ENCODE measurements at places on chromosomes 3 and 15.

GRCh38 chr3:190545191-190545590, 31.3 kb downstream of the IL1RAP start:
- DNase-seq = no peak

DNA sequence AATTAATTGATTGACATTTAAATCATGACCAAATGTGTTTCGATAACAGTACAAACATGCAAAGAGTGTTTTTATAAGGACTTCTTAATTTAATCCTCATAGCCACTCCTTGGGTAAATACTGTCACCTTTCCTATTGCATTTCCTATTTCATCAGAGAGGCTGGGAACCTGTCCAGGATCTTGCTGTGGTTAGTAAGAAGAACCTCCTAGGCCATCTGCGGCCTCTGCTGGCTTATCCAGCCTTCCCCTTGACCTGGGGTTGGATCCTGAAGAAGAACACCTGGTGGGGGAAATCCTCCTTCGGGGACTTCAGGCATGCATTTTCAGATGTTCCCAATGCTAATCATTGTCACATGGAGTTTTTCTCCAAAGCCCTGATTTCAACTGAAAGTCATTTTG, 25.5 kb downstream of the GLDN start:
- DNase-seq = no peak

DNA sequence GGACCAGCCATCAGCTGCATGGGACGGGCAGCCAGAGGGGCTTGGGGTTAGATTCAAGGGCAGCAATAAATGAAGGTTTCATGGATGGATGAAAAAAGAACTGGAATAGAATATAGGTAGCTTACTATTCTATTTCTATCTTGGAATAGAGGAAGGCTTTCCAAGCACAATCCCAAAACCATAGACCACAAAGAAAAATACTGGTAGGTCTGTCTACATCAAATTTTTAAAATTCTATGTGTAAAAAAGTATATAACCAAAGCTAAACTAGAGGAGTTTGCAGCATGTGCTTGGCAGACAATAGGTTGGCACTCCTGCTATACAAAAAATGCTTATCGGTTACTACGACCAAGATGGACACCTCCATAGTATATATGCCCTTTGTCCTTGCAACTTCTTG, 7.2 kb upstream of the FBLN2 start:
- no peak for DNase-seq

GRCh38 chr3:50401978-50402595, 42.8 kb upstream of the TMEM115 start:
- DNase-seq = no peak

DNA sequence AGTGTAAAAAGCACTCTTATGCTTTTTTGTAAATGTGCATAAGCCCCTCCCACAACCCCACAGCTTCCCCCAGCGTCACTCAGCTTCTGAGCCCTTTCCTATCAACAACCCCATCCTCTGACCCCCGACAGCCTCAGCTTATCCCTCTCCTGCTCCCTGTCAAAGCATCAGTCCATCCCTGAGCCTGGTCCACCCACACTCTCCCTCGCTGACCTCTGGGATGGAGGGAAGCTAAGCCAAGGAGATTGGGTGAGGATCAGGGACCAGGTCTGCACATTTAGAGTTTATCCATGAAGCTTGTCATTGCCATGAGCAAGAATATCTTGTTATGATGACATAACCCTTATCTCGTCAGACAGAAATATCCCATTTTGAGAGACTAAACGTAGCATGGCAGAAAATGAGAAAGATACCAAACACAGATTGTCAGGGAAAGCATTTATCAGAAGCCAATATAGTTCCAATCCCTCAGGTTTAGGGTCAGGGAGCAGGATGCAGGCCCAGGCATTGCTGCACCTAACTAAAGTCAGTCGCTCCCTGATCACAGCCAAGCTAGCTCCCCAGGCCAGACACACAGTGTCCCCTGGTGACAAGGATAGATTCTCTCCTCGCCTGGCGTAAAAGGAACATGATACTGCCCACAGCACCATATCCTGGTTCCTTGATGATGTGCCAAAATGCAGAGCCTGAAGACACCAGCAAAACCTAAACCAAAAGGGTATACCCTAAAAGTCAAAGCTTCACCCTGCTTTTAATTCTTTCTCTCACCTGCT, 66.9 kb downstream of the DCLK3 start:
- no peak for DNase-seq
